ENCODE measurements at places on chromosomes 6 and 20. TPM values are rescaled to one million over a fixed set of nuclear protein-coding genes. Genes with fewer than 3 reads are reported as not detected.
A peak's percentile ranks its signal among the peaks of the same experiment; 100 is the strongest.

LGSN gene
- 0.05 TPM for total RNA-seq

DNA sequence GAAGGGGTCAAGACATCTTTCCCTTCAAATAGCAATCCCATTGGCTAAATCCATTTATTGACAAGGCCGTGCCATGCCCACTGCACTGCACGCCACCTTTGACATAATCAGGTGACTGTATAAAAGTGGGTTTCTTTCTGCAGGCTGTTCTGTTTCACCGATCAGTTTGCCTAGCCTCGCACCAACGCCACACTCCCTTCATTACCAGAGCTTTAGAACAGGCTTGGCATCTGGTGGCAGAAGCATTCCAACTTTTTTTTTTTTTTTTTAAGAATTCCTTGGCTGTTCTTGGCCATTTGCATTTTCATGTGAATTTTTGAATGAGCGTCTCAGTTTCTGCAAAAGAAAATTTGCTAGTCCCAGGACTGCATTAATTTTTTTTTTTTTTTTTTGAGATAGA lies 78.1 kb downstream of the PPP1R3G start:
- no peaks in the 10 kb centered on the region for H3K4me1 ChIP-seq
- no peak overlapping the region for H3K27ac ChIP-seq
- no peaks in the 10 kb centered on the region for H3K27me3 ChIP-seq

- H3K27me3 ChIP-seq = no peaks in the 10 kb centered on the region
- H3K4me1 ChIP-seq = peaks cover 36% of the 10 kb centered on the region
- no peak for DNase-seq
- H3K27ac ChIP-seq = peak overlapping the region; percentile 57
- H3K4me3 ChIP-seq = peak overlapping the region; percentile 76
These were observed 600 bp upstream of the SYNJ2 start for GRCh38 chr6:157981132-157981394.

GRCh38 chr6:32589596-32590449 lies at the start of gene HLA-DRB1:
HLA-DRB1 (minus strand) TSS chr6:32589848; CDS start chr6:32589742, 106 bp downstream.
- H3K27me3 ChIP-seq = peaks cover 3% of the 10 kb centered on the region
- H3K4me3 ChIP-seq = peak within 1 kb of the TSS; percentile 57
- H3K27ac ChIP-seq = no peak within 1 kb of the TSS

- no peaks in the 10 kb centered on the region for H3K36me3 ChIP-seq
- no peaks in the 10 kb centered on the region for H3K4me1 ChIP-seq
- no peak for DNase-seq
- H3K27ac ChIP-seq = no peak overlapping the region
These were observed 119.2 kb downstream of the SYCP2 start for GRCh38 chr20:59813948-59814839.

DNA sequence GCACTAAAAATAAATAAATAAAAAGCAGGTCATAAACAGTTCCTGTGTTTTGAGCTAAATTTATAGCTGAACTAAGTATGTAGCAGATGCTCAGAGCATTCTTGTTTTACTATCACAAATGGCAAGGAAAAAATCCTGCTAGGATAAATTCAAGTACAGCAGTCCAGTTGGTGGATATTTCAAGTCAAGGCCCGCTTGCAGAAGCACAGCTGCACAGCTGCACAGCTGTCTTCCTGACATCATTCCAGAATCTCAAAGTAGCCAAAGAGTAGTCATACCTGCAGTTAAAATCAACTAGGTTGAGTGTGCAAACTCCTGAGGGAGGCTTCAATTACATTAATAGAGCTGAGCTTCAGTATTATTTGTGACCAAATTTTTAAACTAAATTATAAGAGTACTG lies 297.7 kb upstream of the MANEA start:
- H3K4me3 ChIP-seq = no peak overlapping the region
- H3K27me3 ChIP-seq = no peaks in the 10 kb centered on the region
- no peak for DNase-seq
- H3K36me3 ChIP-seq = no peaks in the 10 kb centered on the region
- H3K27ac ChIP-seq = no peak overlapping the region

GRCh38 chr6:73262671-73263569 lies at the start of gene KHDC1:
KHDC1 (minus strand) TSS chr6:73263196; CDS start chr6:73242517, 20,679 bp downstream.
- peak within 1 kb of the TSS; percentile 73 for H3K4me3 ChIP-seq
- peaks cover 25% of the 10 kb centered on the region for H3K4me1 ChIP-seq
- peaks cover 7% of the 10 kb centered on the region for H3K36me3 ChIP-seq
- no peaks in the 10 kb centered on the region for H3K27me3 ChIP-seq
- H3K27ac ChIP-seq = peak within 1 kb of the TSS; percentile 34
- DNase-seq = peak; percentile 71

SLC22A7 gene
- total RNA-seq = not detected

DNA sequence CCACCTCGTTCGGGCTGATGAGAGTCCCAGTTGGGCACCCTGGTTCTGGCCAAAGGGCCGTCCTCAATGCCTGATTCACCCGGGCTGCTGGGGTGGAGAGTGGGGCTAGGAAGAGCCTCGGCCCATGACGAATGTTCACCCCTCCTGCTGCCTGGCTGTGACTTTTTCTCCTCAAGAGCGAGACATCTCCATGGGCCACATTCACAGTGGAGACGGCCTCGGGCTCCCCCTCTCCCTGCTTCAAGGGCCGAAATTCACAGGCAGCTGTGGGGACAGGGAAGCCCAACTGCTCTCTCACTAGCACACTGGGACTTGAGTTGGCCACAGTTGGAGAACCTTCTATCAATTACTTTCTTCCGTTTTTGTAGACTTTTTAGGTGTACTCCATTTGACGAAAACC lies 138.0 kb downstream of the SYNDIG1 start:
- H3K27ac ChIP-seq = no peak overlapping the region
- no peak for DNase-seq
- no peak overlapping the region for H3K4me3 ChIP-seq

DNA sequence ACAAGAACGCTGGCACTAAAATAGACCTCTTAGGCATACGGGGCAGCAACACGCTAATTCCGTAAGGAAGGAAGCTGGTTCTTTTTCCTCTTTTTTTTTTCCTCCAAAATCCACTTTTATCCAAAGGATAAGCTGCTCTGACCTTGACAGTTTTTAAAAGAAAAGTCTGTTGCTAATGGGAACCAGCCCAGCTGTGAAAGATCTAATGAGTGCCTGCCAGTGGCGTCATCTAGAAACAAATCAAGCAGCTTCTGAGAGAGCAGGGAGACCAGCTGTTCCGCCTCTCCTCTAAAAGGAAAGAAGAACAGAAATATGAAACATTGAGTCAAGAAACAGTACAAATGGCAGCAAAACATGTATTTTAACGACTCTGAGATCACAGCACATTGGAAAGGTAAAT lies 78.6 kb downstream of the FAXC start:
- H3K36me3 ChIP-seq = no peaks in the 10 kb centered on the region
- peaks cover 5% of the 10 kb centered on the region for H3K27me3 ChIP-seq
- H3K4me3 ChIP-seq = no peak overlapping the region
- no peak for DNase-seq
- H3K27ac ChIP-seq = no peak overlapping the region

DNA sequence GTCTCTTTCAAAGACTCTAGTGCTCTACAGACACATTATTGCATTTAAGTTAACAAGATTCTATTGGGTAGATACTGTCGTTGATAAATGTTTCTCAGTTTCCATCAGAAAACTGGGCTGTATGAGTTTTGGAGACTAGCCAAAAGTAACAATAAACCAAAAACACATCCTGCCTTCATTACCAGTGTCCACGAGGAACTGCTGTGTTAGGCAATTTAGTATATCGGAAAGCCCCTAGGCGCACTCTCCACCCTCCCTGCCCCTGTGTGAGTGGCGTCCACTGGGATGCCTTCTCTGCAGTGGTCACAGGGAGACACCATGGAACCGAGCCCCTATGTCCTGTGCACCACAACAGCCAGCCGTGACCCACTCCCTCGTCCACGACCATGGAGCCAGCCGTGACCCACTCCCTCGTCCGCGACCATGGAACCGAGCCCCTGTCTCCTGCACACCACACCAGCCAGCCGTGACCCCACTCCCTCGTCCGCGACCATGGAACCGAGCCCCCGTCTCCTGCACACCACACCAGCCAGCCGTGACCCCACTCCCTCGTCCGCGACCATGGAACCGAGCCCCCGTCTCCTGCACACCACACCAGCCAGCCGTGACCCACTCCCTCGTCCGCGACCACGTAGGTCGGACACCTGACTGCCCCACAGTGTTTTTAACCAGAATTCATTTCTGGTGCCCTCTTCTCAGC lies 35.3 kb downstream of the DLL1 start:
- H3K4me1 ChIP-seq = no peaks in the 10 kb centered on the region
- H3K4me3 ChIP-seq = no peak overlapping the region
- no peak overlapping the region for H3K27ac ChIP-seq

- H3K36me3 ChIP-seq = peaks cover 4% of the 10 kb centered on the region
- peaks cover 16% of the 10 kb centered on the region for H3K4me1 ChIP-seq
- peak; percentile 10 for DNase-seq
- H3K27ac ChIP-seq = no peak overlapping the region
- peak overlapping the region; percentile 57 for H3K4me3 ChIP-seq
These were observed 87.5 kb downstream of the ZFP64 start for GRCh38 chr20:52103913-52104545.

LZTS3 gene
- 1.5 TPM for total RNA-seq

WFDC5 gene
- total RNA-seq = not detected

ULBP2 gene
- total RNA-seq = 0.90 TPM

DNA sequence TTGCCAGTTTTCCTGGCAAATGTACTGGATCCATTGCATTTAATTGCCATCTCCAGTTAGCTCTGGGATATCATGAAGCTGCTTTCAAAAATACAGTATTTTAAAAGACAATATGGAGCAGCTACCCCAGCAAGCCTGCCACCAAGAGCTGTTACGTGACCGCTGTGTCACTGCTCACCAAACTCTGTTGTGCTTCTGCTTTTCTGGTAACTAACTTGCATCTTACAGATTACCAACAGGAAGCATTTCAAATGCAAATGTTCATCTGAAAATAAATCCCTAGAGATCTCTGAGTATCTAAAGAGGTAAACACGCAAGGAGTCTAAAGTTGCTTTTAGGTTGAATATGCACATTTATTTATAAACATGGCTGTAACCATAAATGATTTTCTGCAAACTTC lies 1008.3 kb downstream of the KIF16B start:
- H3K36me3 ChIP-seq = no peaks in the 10 kb centered on the region
- no peak overlapping the region for H3K27ac ChIP-seq
- no peak overlapping the region for H3K4me3 ChIP-seq
- no peak for DNase-seq

PMEPA1 gene
- 3.0 TPM for total RNA-seq

DNA sequence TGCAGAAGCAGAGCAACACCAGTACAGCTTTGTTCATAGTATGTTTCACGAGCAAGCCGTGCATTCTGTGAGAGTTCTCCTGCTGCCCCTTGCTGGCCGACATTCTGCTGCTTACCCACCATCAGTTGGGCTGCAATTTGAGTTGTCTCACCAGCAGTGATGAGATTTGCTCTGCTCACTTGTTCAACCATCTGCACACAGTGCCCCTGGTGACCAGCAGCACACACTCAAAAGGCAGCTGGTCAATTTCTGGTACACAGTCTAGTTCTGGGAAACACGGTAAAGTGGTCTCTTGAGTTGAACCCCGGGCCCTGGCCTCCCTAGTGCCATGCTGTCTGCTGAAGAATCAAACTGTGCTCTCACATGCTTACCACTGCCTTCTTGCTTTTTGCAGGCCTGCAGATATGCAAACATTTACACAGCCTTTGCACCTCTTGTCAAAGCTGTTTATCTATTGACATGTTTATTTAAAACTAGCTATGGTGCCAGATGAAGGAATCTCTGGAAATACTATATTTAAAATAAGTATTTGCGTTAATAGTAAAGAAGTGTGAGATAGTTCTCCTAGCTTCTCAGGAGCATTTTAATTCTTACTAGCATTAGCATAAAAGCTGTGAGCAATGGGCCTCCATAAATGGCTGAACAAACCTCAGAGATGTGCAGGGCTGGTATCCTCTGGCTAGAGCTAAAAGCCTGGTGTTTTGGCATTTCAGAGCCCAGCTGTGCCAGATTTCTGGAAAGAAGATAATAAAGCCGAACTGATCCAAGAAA lies 234.3 kb downstream of the ARHGAP18 start:
- no peak for DNase-seq
- H3K4me3 ChIP-seq = no peak overlapping the region
- H3K27me3 ChIP-seq = no peaks in the 10 kb centered on the region
- no peaks in the 10 kb centered on the region for H3K36me3 ChIP-seq

- no peak for DNase-seq
- H3K4me3 ChIP-seq = no peak overlapping the region
- H3K36me3 ChIP-seq = no peaks in the 10 kb centered on the region
These were observed 80.9 kb downstream of the SESN1 start for GRCh38 chr6:109013656-109014305.

GRCh38 chr6:42226161-42226611 lies 8.5 kb upstream of the MRPS10 start:
- H3K27ac ChIP-seq = no peak overlapping the region
- no peak overlapping the region for H3K4me3 ChIP-seq
- H3K4me1 ChIP-seq = peaks cover 18% of the 10 kb centered on the region

DNA sequence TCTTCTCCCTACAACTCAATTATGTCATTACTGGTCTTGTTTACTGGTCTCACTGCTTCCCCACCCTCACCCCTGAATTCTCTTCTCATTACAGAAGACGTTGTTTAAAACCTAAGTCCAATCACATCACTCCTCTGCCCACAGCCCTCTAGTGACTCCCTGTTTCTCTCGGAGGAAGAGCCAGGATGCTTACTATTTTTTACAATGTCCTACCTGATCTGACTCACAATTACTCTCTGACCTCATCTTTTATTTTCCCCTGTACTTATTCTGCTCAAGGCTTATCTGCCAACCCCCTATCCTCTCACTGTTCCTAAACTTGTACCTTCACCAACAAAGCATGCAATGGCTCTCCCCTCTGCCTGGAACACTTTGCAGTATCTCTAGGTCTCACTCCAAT lies 400.4 kb upstream of the PTCHD4 start:
- H3K27ac ChIP-seq = no peak overlapping the region
- no peak overlapping the region for H3K4me3 ChIP-seq
- no peak for DNase-seq
- H3K36me3 ChIP-seq = no peaks in the 10 kb centered on the region

GRCh38 chr20:8012724-8013123 lies 6.8 kb downstream of the TMX4 start:
- no peak overlapping the region for H3K4me3 ChIP-seq
- no peaks in the 10 kb centered on the region for H3K27me3 ChIP-seq
- no peak for DNase-seq
- no peaks in the 10 kb centered on the region for H3K36me3 ChIP-seq

DNA sequence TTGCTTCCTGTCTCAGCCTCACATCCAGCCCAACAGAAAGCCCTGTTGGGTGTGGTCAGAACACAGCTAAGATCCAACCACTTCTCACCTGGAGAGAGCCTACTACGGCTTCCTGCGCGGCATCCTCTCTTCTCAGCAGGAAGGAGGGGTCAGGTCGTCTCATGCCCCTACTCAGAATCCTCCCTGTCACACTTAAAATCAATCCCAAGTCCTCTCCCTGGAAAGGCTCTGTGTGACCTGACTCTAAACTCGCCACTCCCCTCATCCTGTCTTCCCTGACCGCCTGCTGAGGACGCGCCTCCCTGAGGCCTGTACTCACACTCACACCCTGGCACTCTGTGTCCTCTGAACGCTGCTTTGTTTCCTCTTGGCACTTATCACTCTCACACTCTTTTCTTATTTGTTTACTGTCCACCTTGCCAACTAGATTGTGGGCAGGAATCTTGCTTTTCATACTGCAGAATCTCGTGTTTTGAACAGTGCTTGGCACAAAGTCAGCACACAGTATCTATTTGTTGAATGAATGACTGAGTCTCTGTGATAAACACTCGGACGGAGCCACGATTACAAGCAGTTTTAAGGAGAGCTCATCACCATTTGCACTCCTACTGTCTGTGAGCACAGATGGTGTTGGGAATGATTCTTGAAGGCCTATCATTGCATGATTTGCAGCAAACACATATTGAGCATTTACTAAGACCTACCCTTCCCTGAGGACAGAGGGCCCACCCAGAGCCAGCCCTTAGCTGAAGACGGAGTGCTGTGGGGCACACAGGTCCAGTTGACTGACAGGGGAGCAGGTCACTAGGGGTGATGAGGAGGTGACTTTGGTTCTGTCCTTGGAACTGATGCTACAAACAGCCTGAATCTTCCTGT lies 18.7 kb downstream of the RAB5IF start:
- H3K4me3 ChIP-seq = no peak overlapping the region
- H3K27ac ChIP-seq = peak overlapping the region; percentile 47
